ENCODE measurements at places on chromosomes 16 and 17.

- DNase-seq: no peak
These were observed 14.4 kb downstream of the ZNF232 start for GRCh38 chr17:5097101-5097834.

DNA sequence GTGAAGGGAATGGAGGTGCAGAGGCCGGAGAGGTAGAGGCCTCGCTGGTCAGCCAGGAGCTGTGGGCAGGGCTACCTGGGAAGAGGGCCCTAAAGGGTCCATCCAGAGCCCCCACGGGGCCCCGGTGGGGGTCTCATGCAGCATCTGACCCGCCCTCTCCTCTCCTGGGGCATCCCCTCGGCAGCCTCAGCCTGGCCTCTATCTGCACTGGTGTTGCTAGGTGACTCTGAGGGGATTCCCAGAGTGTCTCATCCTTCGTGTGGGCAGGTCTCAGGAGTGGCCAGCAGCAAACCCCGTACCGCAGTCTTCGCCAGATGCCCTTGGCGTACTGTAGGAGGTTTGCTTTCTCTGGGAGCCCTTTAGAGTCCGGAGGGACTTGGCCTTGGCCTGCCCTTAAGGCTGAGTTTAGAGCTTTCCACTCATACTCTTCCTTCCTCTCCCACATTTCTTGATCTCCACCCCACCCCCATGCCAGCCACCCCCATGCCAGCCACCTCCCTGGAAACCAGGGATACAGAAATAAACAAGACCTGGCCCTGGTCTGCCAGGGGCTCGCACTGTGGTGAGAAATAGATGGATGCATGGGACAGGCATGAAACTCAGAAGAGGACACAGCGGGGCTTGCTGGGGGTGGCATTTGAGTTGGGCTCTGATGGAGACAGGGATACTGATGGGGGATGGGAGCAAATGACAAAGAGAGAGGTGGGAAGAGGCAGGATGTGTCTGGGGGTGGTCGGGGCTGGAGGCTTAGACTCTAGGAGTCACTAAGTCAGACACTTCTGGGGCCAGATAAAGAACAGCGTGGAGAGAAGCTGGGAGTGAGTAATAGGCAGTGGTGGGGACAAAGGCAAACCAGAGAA is 9.9 kb downstream of the SLC5A10 start:
- DNase-seq: no peak

DNA sequence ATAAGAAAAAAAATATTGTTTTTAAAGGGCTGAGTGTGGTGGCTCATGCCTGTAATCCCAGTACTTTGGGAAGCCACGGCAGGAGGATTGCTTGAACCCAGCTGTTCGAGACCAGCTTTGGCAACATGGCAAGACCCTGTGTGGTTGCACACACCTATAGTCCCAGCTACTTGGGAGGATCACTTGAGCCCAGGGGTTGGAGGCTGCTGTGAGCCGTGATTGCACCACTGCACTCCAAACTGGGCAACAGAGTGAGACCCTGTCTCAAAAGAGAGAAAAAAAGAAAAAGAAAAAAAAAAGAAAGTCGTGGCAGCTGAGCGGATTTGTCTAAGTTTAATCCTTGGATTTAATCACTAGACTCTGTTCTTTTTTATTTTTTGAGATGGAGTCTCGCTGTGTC is 6.3 kb upstream of the FCSK start:
- no peak for DNase-seq

DNA sequence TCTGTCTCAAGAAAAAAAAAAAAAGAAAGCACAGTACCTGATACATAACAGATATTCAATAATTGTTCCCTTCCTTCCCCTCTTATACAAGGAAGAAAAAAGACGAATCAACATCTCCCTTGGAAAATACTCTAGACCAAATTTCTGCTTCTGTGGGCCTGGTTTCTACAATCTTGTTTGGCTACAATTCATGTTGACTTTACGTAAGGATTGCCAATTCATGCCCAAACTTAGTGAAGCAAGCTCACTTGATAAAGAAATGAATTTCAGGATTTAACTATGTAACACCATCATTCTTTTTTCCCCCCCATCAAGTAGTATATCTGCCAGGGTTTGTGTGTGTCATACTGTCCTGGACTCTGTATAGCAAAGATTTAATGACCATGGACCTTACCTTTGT is 134.2 kb upstream of the TBX2 start:
- no peak for DNase-seq

DNA sequence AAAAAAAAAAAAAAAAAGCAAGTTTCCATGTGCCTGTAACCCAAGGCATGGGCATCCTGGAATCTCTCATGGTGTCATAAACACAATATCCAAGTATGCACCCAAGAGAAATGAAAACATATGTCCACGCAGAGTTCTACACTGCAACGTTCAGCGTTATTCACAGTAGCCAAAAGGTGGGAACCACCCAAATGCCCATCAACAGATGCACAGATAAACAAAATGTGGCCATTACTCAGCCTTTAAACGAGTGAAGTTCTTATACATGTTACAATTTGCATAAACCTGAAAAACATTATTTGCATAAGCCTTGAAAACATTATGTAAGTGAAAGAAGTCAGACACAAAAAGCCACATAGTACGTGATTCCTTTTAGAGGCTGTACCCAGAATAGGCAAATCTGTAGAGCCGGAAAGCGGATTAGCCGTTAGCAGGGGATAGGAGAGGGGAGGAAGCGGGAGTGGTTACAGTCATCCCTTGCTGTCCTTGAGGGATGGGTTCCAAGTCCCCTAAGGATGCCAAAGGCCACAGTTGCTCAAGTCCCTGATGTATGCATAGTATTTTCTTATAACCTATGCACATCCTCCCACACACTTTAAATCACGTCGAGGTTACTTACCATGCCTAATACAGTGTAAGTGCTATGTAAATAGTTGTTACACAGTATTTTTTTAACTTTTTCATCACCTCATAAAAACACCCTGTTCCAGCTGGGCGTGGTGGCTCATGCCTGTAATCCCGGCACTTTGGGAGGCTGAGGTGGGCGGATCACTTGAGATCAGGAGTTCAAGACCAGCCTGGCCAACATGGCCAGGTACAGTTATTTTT is 47.3 kb upstream of the DNAH17 start:
- DNase-seq: no peak

GRCh38 chr16:79361132-79361751 is 239.3 kb downstream of the MAF start:
- DNase-seq: no peak

GRCh38 chr17:34656801-34657200 is 77.4 kb downstream of the TMEM132E start:
- DNase-seq: no peak

DNA sequence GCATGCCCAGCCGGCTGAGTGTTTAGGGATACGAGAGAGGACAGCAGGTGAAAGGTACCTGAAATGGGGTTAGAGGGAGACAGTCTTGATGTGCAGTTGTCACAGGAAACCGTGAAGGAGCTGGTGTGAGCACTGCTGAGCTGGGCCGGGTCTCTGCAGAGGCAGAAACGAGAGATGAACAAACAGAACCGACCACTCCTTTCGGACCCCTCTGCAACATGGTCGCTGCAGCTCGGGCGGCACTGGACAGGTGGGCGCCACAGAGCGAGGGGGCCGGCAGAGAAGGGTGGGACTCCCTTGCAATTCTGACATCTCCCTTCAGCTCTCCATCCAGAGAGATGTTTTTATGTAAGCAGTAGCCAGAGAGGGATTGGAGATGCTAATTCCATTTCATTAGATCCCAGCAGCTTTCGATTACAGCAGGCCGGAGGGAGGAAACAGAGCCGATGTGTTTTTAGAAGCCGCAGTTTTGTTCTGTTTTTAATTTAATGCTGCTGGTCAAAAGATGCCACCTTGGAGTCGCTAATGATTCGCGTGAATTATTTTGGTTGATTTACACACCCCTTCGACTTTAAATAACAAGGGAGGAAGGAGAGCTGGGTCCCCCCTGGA is 86.3 kb upstream of the RPL38 start:
- DNase-seq: no peak

All from NCI-H1436 treated with DMSO at 0.1 percent for 48 hours (cell line).